HT1080 (cell line): ENCODE measurements at places on chromosomes 2 and 18. TPM values are rescaled to one million over a fixed set of nuclear protein-coding genes. Genes with fewer than 3 reads are reported as not detected.

DNA sequence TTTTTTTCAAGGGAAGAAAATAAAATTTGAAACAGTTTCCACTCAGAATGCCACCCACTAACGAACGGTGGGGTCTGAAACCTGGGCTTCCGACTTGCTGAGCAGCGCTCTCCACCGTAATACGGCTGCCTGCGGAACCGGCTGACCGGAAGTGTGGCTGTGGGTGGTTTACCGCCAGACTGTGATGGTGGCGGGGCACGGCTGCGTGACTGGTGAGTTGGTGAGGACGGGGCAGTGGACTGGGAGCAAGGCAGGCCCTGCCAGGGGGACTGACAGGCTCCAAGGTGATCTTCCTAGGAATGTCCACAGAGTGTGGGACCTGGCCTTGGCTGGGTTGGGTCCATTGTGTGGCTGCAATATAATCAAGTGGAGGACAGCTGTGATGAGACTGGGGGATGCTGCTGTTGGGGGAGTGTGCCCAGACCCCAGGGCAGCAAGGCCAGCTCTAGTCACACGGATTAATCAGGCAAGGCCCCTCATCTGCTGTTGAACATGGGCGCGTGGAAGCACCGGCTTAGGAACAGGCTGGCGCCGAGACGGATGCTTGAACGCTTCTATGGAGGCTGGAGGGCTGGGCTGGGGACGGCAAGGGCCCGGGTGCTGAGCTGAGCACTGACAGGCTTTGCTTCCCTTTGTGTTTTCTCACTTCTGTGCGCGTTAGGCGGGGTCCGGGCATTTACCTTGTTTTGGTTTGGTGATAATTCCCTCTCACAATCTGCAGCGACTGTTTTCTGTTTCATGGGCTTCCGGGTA, 357.7 kb upstream of the SPRED2 start:
- no peak for DNase-seq

DNA sequence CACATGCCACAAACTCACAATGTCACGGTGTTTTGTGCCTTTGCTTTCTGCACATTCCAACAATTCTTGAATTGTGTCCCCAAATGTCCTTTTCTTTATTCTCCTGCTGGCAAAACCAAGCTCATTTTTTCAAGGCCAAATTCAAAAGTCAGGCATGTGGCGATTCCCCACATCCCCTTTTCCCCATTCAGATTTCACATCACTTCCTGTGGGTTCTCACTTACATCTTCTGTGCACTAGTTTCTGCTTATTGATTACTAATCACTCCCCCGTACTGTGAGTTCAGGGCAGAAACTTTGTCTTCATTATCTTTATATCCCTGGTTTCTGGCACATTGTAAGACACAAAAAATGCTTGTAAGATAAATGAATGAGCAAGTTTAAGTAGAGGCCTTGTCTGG, 69.2 kb downstream of the AP1S3 start:
- DNase-seq, result no peak

- DNase-seq, result no peak
These were observed 61.5 kb downstream of the CIB4 start for GRCh38 chr2:26579723-26580040.

GRCh38 chr2:95024371-95024770, 1.1 kb upstream of the MAL start:
- no peak for DNase-seq

GRCh38 chr2:134669731-134670669, 48.8 kb downstream of the TMEM163 start:
- no peak for DNase-seq

Gene CTNNA2
- total RNA-seq, result not detected in 2 replicates
